ENCODE measurements at places on chromosomes 2 and 18. TPM values are rescaled to one million over a fixed set of nuclear protein-coding genes. Genes with fewer than 3 reads are reported as not detected.

AQP12B gene
- total RNA-seq = not detected

KCNG2 gene
- total RNA-seq = 7.2 TPM

LRRTM4 gene
- 0.08 TPM for total RNA-seq

GBX2 gene
- total RNA-seq = 0.56 TPM

ZC3H6 gene
- 10.9 TPM for total RNA-seq

ZAP70 gene
- total RNA-seq = 6.4 TPM

GPAT2 gene
- total RNA-seq = 23.5 TPM

LCT gene
- total RNA-seq = 0.62 TPM

CCL20 gene
- total RNA-seq = 0.81 TPM

IL1F10 gene
- not detected for total RNA-seq

ASAP2 gene
- 42.4 TPM for total RNA-seq

ABCG8 gene
- total RNA-seq = 0.43 TPM

- no peak for DNase-seq
Measured at GRCh38 chr18:5106730-5107129, 90.3 kb downstream of the AKAIN1 start.

- no peak for DNase-seq
Measured at GRCh38 chr2:241869087-241869961, at the start of gene RTP5. Gene RTP5 (plus strand): TSS chr2:241869729. CDS start chr2:241869757, 28 bp downstream.

DNA sequence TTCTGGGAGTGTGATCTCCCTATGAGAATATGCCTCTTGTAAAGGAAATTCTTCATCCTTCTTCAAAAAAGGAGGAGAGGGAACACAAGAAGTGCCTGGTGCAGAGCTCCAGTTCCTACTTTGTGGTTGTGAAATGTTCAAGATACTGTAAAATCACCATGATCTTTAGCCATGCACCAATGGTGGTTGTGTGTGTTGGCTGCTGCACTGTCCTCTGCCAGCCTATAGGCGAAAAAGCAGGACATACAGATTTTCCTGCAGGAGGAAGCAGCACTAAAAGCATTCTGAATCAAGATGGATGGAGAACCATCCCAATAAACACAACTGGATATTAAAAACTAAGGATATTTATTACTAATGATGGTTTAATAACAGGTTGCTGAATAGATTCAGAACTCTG is 6.2 kb upstream of the KLHL14 start:
- no peak for DNase-seq

DNA sequence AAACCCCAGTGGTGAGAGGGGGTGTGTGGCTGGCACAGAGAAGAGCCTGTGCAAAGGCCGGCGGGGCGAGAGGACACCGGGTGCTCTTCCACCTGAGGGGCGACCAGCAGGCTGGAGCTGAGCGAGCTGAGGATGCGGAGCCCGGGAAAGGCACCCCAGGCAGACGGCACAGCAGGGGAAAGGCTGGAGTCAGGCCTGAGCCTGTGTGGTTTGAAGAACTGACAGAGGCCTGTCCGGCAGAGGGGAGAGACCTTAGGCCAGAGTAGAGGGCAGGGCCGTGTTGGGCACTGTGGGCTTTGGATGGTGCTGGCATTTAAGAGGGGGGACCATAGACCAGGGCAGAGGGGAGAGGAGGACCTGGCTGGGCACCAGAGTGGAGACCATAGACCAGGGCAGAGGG is 149.8 kb downstream of the RTP5 start:
- no peak for DNase-seq

DNA sequence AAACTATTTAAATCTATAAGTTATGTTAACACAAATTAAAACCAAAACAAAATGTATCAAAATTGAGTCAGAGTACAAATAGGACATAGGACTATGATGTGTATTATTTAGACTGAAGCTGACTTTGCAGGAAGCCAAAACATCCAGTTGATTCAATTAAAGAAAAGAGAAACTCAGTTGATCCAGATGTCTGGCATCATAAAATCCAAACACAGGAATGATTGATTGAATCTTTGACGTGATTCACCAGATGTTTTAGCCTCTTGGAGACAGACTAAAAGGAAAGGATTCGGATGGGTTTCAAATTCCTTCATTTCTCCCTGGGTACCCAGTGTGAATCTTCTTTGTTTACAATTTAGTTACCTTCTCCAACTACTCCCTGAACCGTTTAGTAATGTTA is 272.9 kb downstream of the IRS1 start:
- DNase-seq = no peak

- no peak for DNase-seq
Measured at GRCh38 chr2:6860296-6860695, 5.4 kb downstream of the CMPK2 start.

DNA sequence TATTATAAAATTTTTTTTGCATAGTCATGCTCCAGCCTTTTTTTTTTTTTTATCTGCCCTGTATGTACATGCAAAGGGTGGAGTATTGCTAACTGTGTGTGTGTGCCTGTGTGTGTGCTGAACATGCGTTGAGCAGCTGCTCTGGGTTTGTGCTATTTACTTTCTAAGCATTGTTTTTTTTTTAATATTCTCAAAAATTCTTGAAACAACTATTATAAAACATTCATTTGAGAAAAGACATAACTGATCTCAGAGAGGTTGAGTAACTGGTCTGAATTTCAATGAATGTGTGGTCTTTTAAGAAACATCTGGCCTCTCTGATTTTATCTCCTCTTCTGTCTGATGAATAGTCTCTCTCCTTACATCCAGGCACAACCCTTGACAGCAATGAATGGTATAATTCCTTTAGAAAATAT is 366.0 kb upstream of the SLC14A2 start:
- DNase-seq = no peak

GRCh38 chr2:163373496-163373895 is 362.3 kb downstream of the FIGN start:
- no peak for DNase-seq

DNA sequence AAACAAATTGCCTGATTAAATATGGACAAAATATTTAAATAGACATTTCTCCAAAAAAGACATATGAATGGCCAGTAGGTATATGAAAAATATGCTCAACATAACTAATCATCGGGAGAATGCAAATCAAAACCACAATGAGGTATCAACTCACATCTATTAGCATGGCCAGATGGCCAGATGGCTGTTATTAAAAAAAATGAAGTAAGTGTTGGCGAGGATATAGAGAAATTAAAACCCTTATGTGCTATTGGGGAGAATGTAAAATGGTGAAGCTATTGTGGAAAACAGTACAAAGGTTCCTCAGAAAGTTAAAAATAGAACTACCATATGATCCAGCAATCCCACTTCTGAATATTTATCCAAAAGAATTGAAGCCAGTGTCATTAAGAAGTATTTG is 272.3 kb upstream of the ZNF804A start:
- DNase-seq = no peak

DNA sequence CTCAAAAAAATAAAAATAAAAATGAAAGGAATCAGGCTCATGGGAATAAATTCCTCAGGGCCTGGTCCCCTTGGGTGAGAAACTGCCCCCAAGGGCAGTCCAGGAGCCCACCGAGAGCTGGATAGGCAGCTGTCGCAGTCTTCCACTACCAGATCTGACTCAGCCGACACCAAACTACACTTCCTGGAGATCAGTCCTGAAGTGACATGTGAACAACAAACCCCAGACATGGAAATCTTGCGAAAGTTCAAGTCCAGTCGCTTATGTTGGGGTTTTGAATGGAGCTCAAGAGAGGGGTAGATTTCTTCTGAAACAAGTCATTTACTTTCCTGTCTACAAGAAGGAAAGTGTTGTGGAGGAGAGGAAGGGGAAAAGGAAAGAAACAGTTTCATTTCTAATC is 12.9 kb downstream of the ADCY3 start:
- DNase-seq = no peak

- DNase-seq = peak; percentile 36
Measured at GRCh38 chr2:38960609-38961320, 71.1 kb downstream of the ARHGEF33 start.

- DNase-seq = no peak
Measured at GRCh38 chr2:19900931-19901441, 797 bp downstream of the TTC32 start.

- DNase-seq = no peak
Measured at GRCh38 chr2:152710713-152711112, 6.5 kb downstream of the PRPF40A start.

DNA sequence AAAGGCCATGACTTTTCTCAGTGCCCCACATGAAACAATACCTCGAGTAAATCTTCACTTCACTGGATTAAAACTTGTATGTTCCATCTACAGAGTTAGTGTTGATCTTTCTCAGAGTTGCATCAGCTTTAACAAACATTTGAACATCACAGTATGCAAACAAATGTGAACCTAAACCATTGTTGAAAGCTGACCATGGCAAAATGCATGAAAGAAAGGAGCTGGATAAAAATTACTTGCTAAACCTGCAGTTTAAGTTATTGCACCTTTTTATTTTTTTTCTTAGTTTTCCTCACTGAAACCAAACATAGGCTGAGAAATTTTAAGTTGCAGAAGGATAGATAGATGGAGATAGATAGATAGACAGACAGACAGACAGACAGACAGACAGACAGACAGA is 107.2 kb upstream of the UGP2 start:
- DNase-seq = no peak

- DNase-seq = no peak
Measured at GRCh38 chr2:129801575-129801974, 177.9 kb upstream of the RAB6C start.

- DNase-seq = peak; percentile 38
Measured at GRCh38 chr18:76679945-76680344, 142.4 kb upstream of the ZNF236 start.

DNA sequence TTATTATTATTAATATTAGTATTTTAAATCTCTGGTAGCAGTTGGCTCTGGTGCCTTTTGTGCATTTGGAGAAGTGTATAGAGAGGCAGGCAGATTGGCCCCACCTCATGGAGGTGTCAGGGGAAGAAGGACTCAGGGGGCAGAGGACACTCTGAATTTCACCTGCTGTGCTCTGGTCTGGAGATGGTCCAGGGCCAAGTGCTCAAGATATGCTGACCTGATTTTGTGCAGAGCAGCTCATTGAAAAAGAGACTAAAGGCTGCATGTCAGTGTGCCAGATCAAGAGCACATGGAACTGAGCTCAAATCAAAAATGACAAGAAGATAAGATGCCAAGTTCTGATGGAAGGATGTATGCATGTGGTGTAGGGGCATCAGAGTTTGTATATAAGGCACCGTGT is 323.6 kb upstream of the TNP1 start:
- no peak for DNase-seq

DNA sequence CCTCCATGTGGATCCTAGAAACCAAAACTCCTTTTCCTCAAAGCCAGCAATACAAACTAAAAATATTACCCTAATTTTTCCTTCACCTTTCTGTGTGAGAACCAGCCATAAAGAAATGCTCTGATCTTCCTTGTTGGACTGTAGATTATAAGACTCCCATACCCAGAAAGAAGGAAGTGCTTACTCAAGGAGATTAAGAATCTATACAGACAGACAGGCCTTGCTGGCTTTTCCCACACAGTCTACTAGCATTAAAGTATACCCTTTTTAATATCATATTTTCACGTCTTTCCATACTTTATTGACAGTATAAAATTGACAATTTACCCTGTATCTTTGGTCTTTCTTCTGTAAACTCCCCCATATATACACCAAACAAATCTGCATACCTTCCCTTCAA is 139.0 kb downstream of the GULP1 start:
- DNase-seq = no peak

GRCh38 chr2:42886921-42887320 is 94.5 kb upstream of the HAAO start:
- DNase-seq = no peak

DNA sequence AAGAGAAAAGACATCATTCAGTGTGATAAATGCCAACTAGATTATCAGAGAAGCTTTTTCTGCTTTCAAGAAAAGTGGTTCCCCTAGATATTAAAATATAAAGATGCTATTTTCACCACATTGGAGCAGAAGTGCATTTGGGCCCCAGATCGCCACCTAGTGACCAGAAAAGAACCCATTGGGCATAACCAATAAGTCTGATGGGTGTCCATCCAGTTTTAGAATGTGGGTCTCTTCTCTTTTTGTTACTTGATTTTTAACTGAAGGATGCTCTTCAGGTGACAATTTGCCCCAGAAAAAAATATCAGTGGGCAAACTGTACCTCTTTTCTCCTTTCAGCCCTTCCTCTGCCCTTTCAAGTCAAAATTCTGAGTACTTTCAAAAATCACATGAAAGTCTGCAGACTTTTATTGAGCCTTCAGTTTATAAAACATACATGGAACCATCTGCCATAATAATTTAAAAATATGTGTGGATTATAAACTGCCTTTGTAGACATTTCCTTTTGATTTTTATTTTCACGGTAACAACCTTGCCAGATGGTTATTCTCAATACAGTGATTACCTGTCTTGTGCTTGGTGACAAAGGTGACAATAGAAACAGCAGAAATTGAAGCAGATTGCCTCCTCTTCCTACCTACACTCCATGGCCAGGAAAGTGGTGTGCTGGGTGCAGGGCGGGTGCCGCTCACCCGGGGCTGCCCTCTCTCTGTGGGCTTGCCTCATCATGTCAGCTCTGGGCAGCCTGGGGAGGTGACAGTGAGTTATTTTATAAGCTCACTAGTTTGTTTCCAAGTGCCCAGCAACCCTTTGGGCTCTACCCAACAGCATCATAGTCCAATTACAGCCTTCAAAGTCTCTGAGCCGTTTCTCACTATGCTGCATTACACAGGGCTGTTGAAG is 124.5 kb downstream of the DCDC2C start:
- DNase-seq = peak; percentile 60

DNA sequence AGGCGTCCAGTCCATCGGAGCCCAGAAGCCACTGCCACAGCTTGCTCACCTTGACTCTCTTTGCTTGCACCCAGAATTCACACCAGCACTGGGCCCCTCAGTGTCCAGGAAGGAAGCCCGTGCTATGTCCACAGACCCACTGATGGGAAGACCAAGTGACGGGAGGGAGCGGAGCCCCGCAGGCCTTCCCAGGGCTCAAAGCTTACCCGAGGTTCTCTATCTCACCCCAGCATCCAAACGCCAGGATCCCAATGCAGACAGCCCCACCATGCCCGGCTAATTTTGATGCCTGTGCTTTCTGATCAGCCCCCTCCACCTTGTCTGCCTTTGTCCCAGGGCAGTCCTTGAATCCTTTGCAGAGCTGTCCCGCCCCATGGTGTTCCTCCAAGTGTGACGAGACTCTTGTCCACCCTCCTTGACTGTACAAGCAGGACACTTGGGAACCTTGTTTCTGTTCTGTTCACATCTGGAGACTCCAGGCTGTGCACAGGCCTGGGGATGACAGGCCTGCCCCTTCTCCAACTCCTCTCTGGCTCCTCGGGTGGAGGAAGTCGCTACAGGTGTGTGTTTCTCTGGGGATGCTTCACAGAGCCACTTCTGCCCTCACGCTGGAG is 12.0 kb downstream of the NPPC start:
- DNase-seq = no peak

GRCh38 chr18:46264255-46264654 is 160.1 kb downstream of the HAUS1 start:
- DNase-seq = no peak

DNA sequence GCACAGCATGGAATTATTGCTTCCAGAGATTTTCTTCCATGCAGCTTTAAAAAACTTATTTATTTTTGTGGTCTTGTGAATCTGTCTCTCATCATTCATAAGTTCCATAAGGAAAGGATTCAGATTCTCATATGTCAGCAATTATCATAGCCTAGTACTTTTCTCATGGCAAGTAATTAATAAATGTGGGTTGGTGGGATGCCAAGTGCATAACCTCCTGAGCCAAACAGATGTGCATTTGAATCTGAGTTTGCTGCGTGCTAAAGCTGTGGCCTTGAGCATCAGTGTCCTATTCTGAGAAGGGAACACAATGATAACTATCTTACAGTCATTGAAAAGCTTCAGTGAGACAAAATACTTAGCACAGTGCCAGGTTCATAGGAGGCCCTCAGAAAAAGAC is 331.9 kb downstream of the PDE11A start:
- peak; percentile 64 for DNase-seq

GRCh38 chr18:7288544-7288943 is 57.7 kb downstream of the LRRC30 start:
- no peak for DNase-seq
